Endothelial cell of umbilical vein (primary cell): ENCODE measurements at places on chromosomes 1 and 21. TPM values are rescaled to one million over a fixed set of nuclear protein-coding genes. Genes with fewer than 3 reads are reported as not detected.

DNA sequence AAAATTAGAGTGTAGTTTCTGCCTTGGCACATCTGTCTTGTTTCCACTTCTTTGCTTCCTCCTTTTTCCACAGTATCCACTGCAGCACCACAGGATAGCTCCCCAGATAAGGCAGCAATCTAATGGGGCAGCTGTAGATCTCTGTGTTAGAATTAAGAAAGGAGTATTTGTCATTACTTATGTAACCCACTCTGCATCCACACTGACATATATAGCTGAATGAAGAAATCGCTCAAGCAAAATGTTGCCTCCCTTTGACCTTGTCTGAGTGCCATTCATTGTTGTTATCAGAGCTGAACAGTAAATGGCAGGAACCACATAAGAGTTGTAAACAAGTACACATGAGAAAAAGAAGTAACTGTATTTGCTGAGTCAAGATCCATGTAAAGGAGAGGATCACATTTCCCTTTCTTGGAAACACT, 45.9 kb upstream of the DPH5 start:
- peak; percentile 72 for DNase-seq

SOX13 gene
- 38.0 and 40.8 TPM in 2 replicates for total RNA-seq

- DNase-seq: no peak
Measured at GRCh38 chr1:168236836-168237611, 11.2 kb downstream of the SFT2D2 start.

HSD3B2 gene
- not detected in 2 replicates for total RNA-seq

LRRC71 gene
- 0.66 and 1.2 TPM in 2 replicates for total RNA-seq

DNA sequence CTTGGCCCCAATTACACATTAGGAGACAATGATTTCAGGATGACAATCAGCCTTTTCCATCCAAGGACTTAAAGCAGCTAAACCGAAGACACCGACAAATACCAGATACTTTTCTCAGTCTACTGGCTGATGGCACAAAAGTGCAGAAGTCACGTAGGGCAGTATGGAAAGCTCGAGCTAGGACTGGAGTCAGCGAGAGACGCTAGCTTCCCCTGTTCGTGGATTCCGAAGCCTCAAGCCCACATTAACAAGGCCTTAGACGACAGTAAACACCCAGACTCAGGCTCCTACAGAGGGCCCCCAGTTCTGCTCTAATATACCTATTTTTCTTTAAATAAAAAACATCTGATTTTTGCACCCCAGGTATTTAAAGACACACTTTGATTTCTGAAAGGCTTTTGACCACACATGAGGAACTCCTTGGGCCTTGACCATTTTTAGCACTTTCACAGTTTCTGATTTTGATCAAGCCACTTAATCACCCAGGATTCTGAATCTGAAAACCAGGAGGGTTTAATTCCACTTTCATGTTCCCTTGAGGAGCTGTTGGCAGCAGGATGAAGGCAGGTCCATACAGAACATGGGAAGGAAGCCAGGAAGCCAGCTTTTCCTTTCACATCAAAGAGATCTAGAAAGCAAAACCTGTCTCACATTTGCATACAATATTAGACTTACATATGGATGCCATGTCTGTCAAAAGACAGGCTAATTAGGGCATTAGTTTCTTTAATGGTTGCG, 204.1 kb downstream of the GABPA start:
- peak; percentile 57 for DNase-seq
